ENCODE measurements at places on chromosomes 3 and 15.

- DNase-seq, result no peak
These were observed 124.2 kb downstream of the IMPG2 start for GRCh38 chr3:101195951-101196713.

DNA sequence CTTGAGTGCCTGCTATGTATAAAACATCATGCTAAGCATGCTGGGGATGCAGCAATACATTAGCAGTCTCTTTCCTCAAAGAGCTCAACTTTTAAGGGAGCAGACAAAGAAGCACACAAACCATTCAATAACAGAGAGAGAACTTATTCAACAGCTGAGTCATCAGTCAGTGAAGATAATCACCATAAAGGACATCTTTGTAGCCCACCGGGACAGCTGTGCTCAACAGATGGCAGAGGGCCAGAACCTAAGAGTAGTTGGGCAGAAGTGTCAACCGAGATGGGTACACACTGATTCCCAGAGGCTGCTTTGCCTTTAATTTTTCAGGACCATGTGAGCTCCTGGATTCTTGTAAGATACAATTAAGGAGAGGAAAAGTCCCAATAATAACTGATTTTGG is 4.2 kb upstream of the RAB8B start:
- no peak for DNase-seq

DNA sequence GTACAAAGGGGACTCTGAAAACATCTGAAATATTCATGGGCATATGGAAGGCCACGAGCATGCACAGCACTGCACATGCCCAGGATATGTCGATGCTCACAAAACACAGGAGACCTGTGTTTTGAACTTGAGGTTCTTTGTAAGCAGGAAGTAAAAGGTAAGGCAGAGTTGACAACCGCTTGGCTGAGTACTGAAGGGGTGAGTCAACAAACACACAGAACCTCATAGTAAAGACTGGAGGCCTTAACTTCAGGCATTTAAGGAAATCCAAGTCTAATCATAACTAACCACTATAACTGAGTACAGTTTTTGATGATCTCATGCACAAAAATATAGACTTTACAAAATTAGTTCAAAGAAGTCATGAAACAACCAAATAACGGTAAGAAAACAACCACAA is 80.6 kb downstream of the MYO9A start:
- DNase-seq, result no peak

- no peak for DNase-seq
These were observed 34.7 kb downstream of the ZNF445 start for GRCh38 chr3:44442596-44443309.

GRCh38 chr3:1087066-1087560 is 5.7 kb upstream of the CNTN6 start:
- DNase-seq, result no peak

- no peak for DNase-seq
These were observed 187.1 kb downstream of the FMN1 start for GRCh38 chr15:33007303-33007855.

DNA sequence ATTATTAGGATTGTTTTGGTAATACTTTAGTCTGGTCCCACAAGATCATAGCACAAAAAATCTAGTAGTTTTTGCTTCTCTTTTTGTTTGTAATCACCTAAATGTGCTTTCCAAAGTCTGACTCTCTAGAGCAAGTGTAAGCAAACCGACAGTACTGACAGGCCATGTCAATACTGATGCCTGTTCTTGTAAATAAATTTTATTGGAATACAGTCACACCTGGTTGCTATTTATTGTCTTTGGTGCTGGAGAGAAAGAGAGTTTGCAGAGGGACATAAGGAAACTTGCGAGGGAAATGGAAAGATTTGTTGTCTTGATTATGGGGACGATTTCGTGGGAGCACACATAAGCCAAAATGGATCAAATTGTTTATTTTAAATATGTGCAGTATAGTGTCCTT is 77.5 kb downstream of the NAALADL2 start:
- DNase-seq, result no peak

GRCh38 chr3:47404955-47405790 is 24.4 kb downstream of the PTPN23 start:
- DNase-seq, result no peak

- no peak for DNase-seq
These were observed 484.5 kb upstream of the PROK2 start for GRCh38 chr3:72269475-72269874.

DNA sequence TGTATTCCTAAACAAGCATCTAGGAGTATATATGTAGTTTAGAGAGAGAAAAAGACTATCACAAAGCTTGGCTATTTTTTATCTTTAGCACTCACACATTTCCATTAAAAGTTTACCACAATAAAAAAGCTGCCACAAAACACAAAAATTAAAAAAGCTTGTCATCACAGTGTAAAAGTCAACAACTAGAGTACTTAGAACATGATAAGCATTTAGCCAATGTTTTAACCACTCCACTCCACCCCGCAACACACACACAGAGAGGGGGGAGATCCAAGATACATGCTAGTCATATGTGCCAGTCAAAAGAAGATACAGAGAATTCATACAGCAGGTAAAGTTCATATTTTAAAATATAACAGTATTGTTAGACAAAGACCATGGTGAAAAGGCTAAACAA is 79.7 kb downstream of the STAG1 start:
- no peak for DNase-seq

GRCh38 chr3:127629467-127630403 is 750 bp downstream of the PODXL2 start:
- no peak for DNase-seq

GRCh38 chr3:152200476-152201420 is 68.0 kb upstream of the MBNL1 start:
- DNase-seq, result no peak

- no peak for DNase-seq
These were observed 353.0 kb downstream of the MAGI1 start for GRCh38 chr3:65685621-65686235.

GRCh38 chr15:68823561-68823960 is 2.9 kb upstream of the ANP32A start:
- no peak for DNase-seq

DNA sequence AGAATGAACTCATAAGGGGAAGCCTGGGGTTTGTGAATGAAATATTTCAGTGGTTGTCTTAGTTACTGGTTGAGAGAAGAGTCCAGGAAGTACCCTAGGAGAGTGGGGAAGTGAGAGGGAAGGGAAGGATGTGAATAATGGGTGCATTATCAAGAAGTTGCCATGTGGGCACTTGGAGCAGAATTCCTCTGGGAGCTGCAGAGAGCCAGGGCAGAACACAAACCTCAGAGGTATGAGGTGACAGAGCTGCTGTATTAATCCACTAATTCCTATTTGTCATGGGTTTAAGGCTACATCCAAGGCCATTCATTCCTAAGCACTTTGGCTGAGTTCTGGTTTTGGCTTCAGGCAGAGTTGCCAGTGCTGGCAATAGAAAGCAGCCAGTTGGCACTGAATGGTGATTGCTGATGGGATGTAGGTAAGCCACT is 29.0 kb downstream of the NDUFB4 start:
- no peak for DNase-seq

DNA sequence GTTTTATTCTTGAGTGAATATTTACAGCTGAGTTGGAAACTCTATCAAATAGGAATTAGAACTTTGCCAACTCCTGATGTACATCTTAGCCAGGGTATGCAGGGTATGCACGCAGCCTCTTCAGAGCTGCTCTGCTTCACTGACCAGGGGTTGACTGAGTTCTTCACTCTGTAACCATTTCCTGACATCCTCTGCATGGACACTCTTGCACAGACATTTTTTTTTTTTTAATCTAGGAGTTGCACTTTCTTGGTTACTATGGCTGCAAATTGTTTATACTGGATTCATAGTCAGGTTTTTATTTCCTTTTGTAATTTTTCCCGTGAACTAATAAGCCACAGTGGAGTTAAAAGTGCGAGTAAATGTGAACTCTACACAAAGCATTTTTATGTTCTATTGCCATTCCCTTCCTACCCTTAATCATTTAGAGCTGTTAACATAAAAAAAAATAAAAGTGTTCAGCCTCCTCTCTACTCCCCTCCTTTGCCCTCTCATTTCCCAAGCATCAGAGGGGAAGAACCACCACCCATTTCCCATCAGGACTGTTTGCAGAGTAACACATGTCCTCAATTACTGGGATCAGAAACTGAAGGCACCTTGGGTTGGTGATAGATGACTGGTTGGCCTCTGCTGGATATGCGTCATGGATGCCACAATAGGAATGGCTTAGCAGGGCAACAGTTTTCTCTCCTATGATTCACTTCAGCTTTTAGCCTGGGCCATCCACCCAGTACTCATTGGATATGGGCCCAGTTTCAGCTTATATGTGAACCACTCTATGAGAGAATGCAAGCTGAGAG is 54.0 kb downstream of the DUT start:
- DNase-seq, result no peak

- no peak for DNase-seq
These were observed 29.0 kb upstream of the NR2C2 start for GRCh38 chr3:14918356-14918860.

- DNase-seq, result no peak
These were observed 464.7 kb downstream of the PDCD6IP start for GRCh38 chr3:34263101-34263621.

DNA sequence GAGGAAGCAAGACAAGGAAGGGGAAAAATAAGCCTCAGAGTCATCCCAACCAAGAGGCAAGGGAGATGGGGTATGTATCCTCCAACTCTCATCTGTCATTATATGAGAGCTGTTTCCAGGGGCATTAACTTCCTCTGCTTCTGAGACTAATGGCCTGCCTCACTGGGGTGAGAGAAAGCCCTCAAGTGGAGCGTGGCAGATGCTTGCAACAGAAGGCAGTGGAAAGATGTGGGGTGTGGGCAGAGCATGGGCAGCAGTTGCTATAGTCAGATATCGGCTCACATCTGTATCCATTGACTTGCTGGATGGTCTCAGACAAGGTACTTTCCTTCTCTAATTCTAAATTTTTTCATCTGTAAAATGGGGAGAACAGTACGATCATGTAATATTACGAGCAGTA is 81.7 kb upstream of the PLCL2 start:
- no peak for DNase-seq

- DNase-seq, result no peak
These were observed 10.5 kb downstream of the LRRK1 start for GRCh38 chr15:100929641-100930042.

GRCh38 chr3:116863270-116863770 is 153.7 kb downstream of the TUSC7 start:
- DNase-seq, result no peak

- no peak for DNase-seq
These were observed 1076.8 kb downstream of the TBL1XR1 start for GRCh38 chr3:176120507-176120906.

DNA sequence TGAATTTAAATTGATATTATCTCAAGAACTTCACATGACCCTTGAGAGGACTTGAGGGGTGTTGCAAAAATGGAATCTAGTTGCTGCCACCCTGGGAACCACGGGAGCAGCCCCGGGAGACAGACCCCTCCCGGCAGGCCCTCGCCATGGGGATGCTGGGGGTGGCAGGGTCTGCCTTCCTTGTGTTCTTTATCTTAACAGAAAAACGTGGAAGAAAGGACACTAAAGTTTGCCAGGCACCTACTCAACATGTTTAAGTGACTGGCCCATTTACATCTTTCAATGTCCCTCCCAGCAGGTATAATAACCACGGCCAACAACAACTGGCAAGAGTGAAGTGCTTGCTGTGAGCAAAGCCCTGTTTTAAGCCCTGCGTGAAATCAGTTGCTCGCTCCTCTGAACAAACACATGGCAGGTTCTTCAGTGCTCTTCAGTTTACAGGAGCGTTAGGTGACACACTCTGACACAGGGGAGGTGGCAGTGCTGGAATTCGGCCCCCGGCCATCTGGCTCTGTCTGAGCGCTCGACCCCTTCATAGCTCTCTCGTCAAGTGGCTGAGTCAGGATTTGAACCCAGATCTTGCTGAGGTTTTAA is 112.5 kb downstream of the ASB7 start:
- DNase-seq, result no peak

DNA sequence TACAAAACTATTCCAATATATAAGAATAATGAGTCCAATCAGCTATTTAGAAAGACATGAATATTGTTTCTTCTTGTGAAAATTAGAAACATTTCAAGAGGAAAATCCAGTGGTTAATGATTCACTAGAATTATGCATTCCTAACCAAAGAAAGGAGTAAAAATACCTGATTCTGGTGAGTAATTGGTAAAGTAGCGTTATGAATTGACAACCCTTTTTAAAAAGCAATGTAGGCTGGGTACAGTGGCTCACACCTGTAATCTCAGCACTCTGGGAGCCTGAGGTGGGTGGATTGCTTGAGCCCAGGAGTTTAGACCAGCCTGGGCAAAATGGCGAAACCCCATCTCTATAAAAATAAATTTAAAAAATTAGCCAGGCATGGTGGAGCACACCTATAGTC is 43.3 kb downstream of the TOPAZ1 start:
- DNase-seq, result no peak

- no peak for DNase-seq
These were observed 56.9 kb downstream of the TJP1 start for GRCh38 chr15:29765234-29765841.

GRCh38 chr15:93020976-93021772 is 67.8 kb downstream of the RGMA start:
- no peak for DNase-seq

- no peak for DNase-seq
These were observed 389.0 kb upstream of the C2CD4B start for GRCh38 chr15:62553911-62554563.

GRCh38 chr15:35067496-35068347 is 17.4 kb downstream of the NANOGP8 start:
- DNase-seq, result no peak

DNA sequence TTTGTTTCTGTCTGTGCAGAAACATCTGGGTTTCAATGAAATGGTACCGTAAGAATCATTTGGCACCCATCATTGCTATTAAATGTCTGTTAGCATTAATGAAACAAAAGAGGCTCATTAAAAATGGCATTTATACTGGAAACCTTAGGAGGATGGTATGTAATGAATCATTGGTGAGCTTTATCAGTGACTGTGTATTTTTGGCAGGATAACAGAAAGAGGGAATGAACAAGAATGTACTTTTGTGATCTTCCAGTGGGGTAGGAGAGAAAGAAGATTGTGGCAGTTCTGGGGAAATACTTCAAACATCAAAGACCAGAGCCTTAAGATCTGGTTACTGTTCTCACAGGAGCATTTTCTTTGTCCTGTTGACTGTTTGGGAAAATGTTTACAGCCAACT is 4.7 kb upstream of the DCBLD2 start:
- DNase-seq, result no peak

- DNase-seq, result no peak
These were observed 78.3 kb downstream of the ZBTB20 start for GRCh38 chr3:115068799-115069198.

GRCh38 chr3:144109944-144110343 is 138.3 kb downstream of the DIPK2A start:
- DNase-seq, result no peak

GRCh38 chr15:34606545-34606944 is 23.1 kb upstream of the GOLGA8B start:
- DNase-seq, result no peak

DNA sequence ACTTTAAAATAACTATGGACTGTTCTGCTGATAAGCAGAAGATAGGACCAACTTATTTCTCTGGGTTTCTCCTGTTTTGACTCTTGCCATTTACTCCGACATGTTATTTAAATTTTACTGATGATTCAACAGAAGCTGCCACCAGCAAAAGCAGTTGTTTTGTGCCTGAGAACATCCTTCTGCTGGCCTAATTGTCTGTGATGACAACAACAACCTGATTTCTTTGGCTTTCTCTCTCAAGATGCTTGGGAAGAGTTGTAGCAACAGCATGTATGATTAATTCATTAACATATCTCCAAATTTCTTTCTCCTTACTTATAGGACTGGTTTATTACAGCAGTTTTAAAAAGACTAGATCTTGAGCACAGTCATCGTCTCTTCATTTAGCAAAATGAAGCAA is 36.9 kb upstream of the DYNC1LI1 start:
- no peak for DNase-seq

GRCh38 chr3:46603446-46604046 is 8.8 kb upstream of the FAM240A start:
- no peak for DNase-seq
